Glutamatergic neuron (in vitro differentiated cells): ENCODE measurements at places on chromosomes 1 and 21. TPM values are rescaled to one million over a fixed set of nuclear protein-coding genes. Genes with fewer than 3 reads are reported as not detected.

GRCh38 chr1:12619792-12620487 lies 1.9 kb upstream of the DHRS3 start:
- DNase-seq = peak; percentile 89
- no peak overlapping the region for H3K27ac ChIP-seq
- peaks cover 11% of the 10 kb centered on the region for H3K27me3 ChIP-seq

- peak within 1 kb of the TSS; percentile 91 for H3K4me3 ChIP-seq
- H3K4me1 ChIP-seq = peaks cover 21% of the 10 kb centered on the region
- no peaks in the 10 kb centered on the region for H3K36me3 ChIP-seq
Observed at GRCh38 chr1:114153261-114154145, at the start of gene SYT6. Gene SYT6, minus strand, starts transcription at chr1:114153869. Its CDS starts 97 bp downstream, at chr1:114153772.

- H3K4me3 ChIP-seq = no peak overlapping the region
- no peak for DNase-seq
- peaks cover 3% of the 10 kb centered on the region for H3K4me1 ChIP-seq
- H3K27ac ChIP-seq = no peak overlapping the region
- H3K27me3 ChIP-seq = peaks cover 5% of the 10 kb centered on the region
Observed at GRCh38 chr1:205701891-205702290, 21.6 kb upstream of the SLC45A3 start.

DNA sequence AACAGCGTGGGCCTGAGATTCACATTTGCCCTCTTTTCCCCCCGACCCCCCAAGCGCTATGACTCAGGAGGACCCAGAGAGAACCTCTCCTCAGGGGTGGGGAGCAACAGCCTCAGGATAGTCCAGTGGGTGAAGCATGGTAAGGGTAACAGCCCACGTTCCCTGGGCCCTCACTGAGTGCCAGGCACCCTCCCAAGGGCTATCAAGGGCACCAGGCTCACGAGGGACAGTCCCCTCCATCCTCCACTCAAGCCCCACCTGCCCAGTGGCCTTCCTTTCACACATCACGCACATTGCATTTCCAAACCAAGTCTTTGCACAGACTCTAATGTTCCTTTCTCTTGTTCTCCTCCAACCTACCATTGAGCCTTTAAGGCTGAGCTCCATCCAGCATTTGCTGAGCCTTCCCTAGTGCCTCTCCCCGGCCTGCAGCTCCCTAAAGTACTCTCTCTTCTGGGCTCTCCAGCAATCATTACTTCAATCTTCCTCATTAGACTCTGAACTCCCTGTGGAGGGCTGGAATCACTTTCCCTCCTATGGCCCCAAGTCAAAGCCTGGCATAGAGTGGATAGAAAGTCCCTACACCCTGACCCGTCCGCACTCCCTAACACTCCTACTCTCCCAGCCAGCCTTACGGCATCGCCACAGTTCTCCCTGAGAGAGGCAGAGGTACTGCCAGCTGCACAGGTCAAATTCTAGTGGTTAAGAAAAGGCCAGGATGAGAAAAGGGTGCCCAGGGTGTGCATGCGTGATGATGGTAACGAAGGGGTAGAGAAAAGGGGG lies 1.0 kb downstream of the AKR7A2 start:
- H3K4me3 ChIP-seq = peak overlapping the region; percentile 97
- peaks cover 15% of the 10 kb centered on the region for H3K4me1 ChIP-seq
- H3K27me3 ChIP-seq = peaks cover 9% of the 10 kb centered on the region

- H3K36me3 ChIP-seq = no peaks in the 10 kb centered on the region
- no peak for DNase-seq
- no peaks in the 10 kb centered on the region for H3K27me3 ChIP-seq
Observed at GRCh38 chr21:16070207-16070651, 340.4 kb downstream of the USP25 start.

GRCh38 chr1:151964510-151964909 lies 29.1 kb downstream of the S100A10 start:
- no peaks in the 10 kb centered on the region for H3K4me1 ChIP-seq
- no peak for DNase-seq
- no peaks in the 10 kb centered on the region for H3K36me3 ChIP-seq
- H3K4me3 ChIP-seq = no peak overlapping the region

DNA sequence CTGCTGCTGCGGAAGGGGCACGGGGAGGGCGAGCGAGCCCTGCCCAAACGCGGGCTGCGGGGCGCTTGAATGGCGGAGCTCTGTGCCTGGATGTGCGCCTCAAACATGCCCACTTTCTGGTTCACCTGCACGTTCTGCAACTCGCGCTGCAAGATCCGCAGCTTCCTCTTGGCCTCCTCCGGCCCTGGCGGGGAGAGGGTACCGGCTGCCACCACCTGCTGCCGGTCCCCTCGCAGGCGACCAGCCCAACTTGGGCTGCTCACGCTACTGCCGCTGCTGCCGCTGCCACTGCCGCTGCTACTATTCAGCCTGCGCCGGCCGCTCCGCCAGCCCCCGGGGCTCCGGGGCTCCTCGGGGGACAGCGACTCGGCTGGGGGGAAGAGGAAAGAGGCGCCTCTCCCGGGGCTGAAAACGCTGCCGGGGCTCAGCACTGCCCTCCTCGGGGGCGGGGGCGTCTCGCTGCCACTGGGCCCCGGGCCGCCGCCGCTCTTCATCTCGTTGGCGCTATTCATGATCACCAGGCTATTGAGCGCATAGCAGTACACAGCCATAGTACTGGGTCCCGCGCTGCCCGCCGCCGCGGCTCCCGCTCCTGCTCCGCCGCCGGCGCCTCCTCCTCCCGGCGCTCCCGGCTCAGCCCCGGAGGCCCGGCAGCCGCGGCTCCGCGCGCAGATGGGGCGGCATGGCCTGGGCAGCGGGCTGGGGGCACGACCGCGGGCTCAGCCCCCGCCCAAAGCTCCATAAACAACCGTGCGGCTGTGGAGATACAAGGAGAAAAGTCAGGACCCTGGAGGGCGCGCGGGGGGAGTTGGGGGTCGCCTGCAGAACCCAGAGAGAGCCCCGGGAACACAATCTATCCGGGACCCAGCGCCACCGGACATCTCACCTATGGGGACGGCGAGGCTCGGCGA lies 1.9 kb downstream of the ITPKB start:
- H3K27ac ChIP-seq = no peak overlapping the region
- peaks cover 9% of the 10 kb centered on the region for H3K27me3 ChIP-seq
- H3K4me3 ChIP-seq = peak overlapping the region; percentile 76
- DNase-seq = peak; percentile 56
- no peaks in the 10 kb centered on the region for H3K4me1 ChIP-seq
- no peaks in the 10 kb centered on the region for H3K36me3 ChIP-seq

GRCh38 chr1:205763980-205764379 lies 11.3 kb downstream of the RAB29 start:
- H3K27me3 ChIP-seq = peaks cover 3% of the 10 kb centered on the region
- no peaks in the 10 kb centered on the region for H3K36me3 ChIP-seq
- H3K4me3 ChIP-seq = no peak overlapping the region
- H3K27ac ChIP-seq = no peak overlapping the region
- no peaks in the 10 kb centered on the region for H3K4me1 ChIP-seq

- no peaks in the 10 kb centered on the region for H3K4me1 ChIP-seq
- no peak overlapping the region for H3K27ac ChIP-seq
- peak overlapping the region; percentile 30 for H3K4me3 ChIP-seq
- H3K27me3 ChIP-seq = peaks cover 7% of the 10 kb centered on the region
- H3K36me3 ChIP-seq = no peaks in the 10 kb centered on the region
Observed at GRCh38 chr1:39609618-39610331, 29.7 kb downstream of the HEYL start.

GRCh38 chr1:208974717-208975116 lies 608.8 kb upstream of the CAMK1G start:
- DNase-seq = no peak
- H3K27ac ChIP-seq = no peak overlapping the region
- no peaks in the 10 kb centered on the region for H3K27me3 ChIP-seq
- H3K36me3 ChIP-seq = no peaks in the 10 kb centered on the region

DNA sequence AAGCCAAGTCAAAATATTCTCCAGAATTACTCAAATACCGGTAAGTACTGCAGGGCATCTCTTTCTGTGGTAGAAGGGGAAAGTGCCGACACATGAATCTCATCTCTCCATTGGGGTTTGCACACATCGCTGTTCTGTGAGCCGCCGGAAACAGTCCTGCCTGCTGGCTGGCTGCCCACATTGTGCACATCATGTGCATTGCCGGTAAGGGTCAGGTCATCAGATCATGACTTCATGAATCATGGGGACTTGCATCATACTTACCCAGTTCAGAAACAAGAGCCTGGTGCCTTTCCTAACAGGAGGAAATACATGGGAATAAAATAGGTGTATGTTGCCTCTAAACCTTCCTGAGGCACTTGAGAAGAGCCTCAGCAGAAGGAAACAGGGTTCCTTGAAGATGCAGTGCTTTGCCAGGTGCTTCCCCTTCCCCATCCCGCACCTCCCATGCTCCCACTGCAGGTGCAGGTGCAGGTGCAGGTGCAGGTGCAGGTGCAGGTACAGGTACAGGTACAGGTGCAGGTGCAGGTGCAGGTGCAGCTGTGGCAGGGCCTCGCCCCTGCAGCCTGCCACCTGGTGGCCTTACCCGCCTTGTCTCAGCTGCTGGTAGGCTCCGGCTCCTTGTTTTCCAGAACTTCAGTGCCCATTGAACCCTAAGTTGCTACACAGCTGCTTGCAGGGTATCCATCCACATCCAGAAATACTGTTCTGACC lies 26.5 kb downstream of the GPR137B start:
- no peak for DNase-seq
- H3K4me3 ChIP-seq = no peak overlapping the region
- peaks cover 2% of the 10 kb centered on the region for H3K4me1 ChIP-seq
- peaks cover 10% of the 10 kb centered on the region for H3K36me3 ChIP-seq

GRCh38 chr1:21597753-21598152 lies 71.4 kb downstream of the RAP1GAP start:
- H3K4me1 ChIP-seq = peaks cover 2% of the 10 kb centered on the region
- no peak overlapping the region for H3K27ac ChIP-seq
- peaks cover 5% of the 10 kb centered on the region for H3K27me3 ChIP-seq
- DNase-seq = no peak

GRCh38 chr1:154115180-154115579 lies 39.7 kb downstream of the NUP210L start:
- peaks cover 2% of the 10 kb centered on the region for H3K27me3 ChIP-seq
- no peak overlapping the region for H3K27ac ChIP-seq
- no peaks in the 10 kb centered on the region for H3K4me1 ChIP-seq
- no peak overlapping the region for H3K4me3 ChIP-seq

GRCh38 chr1:89198491-89199072 lies at the start of gene GBP4:
Gene GBP4, minus strand, starts transcription at chr1:89198942. Its CDS starts 108 bp downstream, at chr1:89198834.
- no peak for DNase-seq
- no peaks in the 10 kb centered on the region for H3K36me3 ChIP-seq
- H3K4me3 ChIP-seq = no peak within 1 kb of the TSS
- H3K27me3 ChIP-seq = no peaks in the 10 kb centered on the region
- no peak within 1 kb of the TSS for H3K27ac ChIP-seq

DNA sequence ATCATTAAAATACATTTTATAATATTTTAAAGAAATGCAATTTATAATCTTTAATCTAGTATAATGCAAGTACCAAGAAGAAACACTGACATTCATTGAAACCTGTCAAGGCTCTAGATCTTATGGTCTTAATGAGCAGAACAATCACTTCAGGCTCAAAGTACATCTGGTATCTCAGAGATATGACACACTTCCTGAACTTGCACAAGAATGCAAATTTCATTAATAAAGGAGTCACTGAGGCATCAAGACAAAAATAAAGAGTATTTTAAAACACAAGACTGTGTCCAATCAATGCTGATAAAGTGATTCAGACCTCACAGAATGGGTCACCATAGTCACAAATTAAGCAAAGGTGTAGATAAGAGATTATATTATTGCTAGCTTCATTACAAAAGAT lies 178.1 kb downstream of the AK5 start:
- H3K4me3 ChIP-seq = no peak overlapping the region
- no peak for DNase-seq
- H3K36me3 ChIP-seq = no peaks in the 10 kb centered on the region
- no peaks in the 10 kb centered on the region for H3K4me1 ChIP-seq

DNA sequence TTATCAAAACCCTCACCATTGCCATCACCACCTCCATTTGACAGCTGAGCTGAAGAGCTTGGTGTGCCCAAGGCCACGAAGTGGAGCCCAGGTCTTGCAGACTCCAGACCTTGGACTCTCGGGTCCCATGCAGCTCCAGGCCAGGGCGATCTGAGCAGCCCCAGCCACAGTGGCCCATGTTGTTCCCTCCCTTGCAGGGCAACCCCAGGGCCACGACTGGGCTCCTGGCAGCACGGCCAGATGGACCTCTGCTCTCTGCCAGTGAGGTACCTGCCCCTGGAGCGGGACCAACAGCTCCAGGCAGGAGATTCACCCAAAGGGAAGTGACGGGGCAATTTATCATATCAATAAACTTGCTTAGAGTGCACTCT lies 182.7 kb upstream of the VAMP3 start:
- H3K27me3 ChIP-seq = peaks cover 2% of the 10 kb centered on the region
- H3K36me3 ChIP-seq = no peaks in the 10 kb centered on the region
- no peak overlapping the region for H3K4me3 ChIP-seq
- DNase-seq = no peak
- no peak overlapping the region for H3K27ac ChIP-seq
- H3K4me1 ChIP-seq = peaks cover 7% of the 10 kb centered on the region

- peaks cover 1% of the 10 kb centered on the region for H3K27me3 ChIP-seq
- H3K36me3 ChIP-seq = no peaks in the 10 kb centered on the region
- no peak overlapping the region for H3K4me3 ChIP-seq
- DNase-seq = no peak
Observed at GRCh38 chr1:59593798-59594790, 220.7 kb upstream of the HOOK1 start.

- DNase-seq = no peak
- peaks cover 7% of the 10 kb centered on the region for H3K4me1 ChIP-seq
- no peak overlapping the region for H3K4me3 ChIP-seq
- H3K27me3 ChIP-seq = no peaks in the 10 kb centered on the region
- H3K36me3 ChIP-seq = peaks cover 9% of the 10 kb centered on the region
Observed at GRCh38 chr1:221331273-221332183, 410.4 kb downstream of the DUSP10 start.

GRCh38 chr21:36539434-36540150 lies 59.7 kb upstream of the CLDN14 start:
- DNase-seq = no peak
- H3K4me1 ChIP-seq = peaks cover 14% of the 10 kb centered on the region
- H3K27me3 ChIP-seq = no peaks in the 10 kb centered on the region
- H3K27ac ChIP-seq = no peak overlapping the region

DNA sequence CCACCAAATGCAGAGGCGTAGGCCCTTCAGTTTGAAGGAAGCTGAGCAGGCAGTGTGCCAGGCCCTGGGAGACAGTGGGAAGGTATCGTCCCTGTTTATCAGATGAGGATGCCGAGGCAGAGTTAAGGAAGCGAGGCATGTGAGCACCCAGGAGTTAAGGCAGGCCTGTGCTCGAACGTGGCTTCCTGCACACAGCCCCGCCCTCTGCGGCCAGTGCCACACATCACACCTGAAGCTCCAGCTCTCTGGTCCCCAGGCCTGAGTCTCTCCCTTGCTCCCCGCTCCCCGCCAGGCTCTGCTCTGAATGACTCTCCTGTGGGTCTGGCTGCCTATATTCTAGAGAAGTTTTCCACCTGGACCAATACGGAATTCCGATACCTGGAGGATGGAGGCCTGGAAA lies 32.1 kb downstream of the EPHX1 start:
- peaks cover 7% of the 10 kb centered on the region for H3K27me3 ChIP-seq
- no peak for DNase-seq
- no peak overlapping the region for H3K27ac ChIP-seq
- no peaks in the 10 kb centered on the region for H3K36me3 ChIP-seq
- no peak overlapping the region for H3K4me3 ChIP-seq

The MMP23B gene
- total RNA-seq = 162 TPM

The BCAN gene
- 10.3 TPM for total RNA-seq

The NEK7 gene
- 11.5 TPM for total RNA-seq

The KANK4 gene
- not detected for total RNA-seq

The CITED4 gene
- total RNA-seq = 3.8 TPM

The KLHDC9 gene
- total RNA-seq = 10.9 TPM

The LAMTOR2 gene
- 47.0 TPM for total RNA-seq

The COL8A2 gene
- not detected for total RNA-seq

The DISP3 gene
- 179 TPM for total RNA-seq
